Right forelimb (tissue), 1 donor: ENCODE measurements at places on chromosomes 2 and 18.

- no peak for DNase-seq
These were observed 3.4 kb downstream of the ACVR1C start for GRCh38 chr2:157625296-157625695.

- no peak for DNase-seq
These were observed 52.7 kb upstream of the MAPK4 start for GRCh38 chr18:50507120-50507590.

DNA sequence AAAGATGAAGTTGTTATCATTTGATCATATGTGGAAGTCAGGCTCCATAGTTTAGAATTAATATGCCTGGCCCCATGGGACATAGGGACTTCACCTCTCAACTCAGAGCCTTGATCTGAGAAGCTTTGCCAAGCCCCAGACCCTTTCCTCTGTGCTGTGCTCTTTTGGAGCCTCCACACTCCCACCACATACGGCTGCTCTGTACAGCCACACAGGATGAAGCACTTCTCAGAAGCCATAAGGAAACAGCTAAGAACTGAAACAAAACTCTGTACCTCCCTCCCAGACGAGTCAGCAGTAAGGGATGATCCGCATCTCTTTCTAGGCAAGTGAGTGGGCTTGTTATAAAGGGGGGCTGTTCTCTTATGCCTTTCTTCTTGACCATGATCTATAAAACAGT is 66.5 kb downstream of the CAB39 start:
- no peak for DNase-seq

GRCh38 chr2:55361465-55362189 is 58.0 kb downstream of the CCDC88A start:
- DNase-seq = no peak

DNA sequence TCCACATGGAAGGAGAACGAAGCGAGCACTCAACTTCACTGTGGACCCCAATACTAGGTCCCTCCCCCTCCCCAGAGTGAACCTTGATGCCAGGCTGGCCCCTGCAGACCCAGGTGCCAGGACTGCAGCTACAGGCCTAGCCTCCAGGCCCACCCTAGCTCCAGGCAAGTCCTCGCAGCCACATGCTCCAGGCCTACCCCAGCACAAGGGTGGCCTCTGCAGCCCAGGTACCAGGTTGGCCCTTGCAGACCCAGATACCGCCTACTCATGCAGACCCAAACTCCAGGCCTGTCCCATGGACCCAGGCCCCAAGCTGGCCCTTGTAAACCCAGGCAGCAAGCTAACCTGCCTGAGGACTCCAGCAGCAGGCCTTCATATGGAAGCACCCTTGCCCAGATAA is 44.2 kb downstream of the KCNG2 start:
- no peak for DNase-seq

- DNase-seq = peak; percentile 86
These were observed 727 bp downstream of the NCOA1 start for GRCh38 chr2:24491542-24492420.

DNA sequence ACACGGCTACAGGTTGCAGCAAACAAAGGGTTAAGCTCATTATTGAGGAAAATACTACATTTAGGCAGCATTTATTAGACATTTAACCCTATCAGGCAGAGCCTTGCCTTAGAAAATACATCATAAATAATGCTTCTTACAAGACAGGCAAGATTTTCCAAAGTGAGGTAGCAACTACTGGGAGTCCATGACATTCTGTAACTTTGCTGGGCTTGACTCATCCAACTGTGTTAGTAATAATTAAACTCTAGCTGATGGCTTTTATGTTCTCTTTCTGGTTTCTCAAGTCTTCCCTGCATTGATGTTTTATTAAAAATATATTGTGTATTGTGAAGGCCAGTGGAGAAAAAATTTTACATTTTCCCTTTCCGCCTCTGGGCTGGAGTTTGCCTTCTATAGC is 291.3 kb downstream of the AFF3 start:
- DNase-seq = no peak

DNA sequence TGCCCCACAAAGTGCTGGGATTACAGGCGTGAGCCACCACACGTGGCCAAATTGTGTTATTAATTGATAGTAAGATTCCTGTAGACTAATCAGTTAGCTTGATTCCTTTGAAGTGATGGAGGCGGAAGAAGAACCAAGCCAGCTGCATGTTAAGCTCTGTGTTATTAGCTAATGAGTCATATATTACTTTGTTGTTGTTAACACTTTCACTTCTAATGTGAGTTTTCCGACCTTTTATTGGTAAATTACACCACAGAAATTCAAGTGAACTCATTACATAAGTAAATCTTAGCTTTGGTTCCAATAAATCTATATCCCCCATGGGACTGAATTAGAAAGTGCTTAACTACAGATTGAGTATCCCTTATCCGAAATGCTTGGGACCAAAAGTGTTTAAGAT is 20.3 kb downstream of the CHMP1B start:
- no peak for DNase-seq

DNA sequence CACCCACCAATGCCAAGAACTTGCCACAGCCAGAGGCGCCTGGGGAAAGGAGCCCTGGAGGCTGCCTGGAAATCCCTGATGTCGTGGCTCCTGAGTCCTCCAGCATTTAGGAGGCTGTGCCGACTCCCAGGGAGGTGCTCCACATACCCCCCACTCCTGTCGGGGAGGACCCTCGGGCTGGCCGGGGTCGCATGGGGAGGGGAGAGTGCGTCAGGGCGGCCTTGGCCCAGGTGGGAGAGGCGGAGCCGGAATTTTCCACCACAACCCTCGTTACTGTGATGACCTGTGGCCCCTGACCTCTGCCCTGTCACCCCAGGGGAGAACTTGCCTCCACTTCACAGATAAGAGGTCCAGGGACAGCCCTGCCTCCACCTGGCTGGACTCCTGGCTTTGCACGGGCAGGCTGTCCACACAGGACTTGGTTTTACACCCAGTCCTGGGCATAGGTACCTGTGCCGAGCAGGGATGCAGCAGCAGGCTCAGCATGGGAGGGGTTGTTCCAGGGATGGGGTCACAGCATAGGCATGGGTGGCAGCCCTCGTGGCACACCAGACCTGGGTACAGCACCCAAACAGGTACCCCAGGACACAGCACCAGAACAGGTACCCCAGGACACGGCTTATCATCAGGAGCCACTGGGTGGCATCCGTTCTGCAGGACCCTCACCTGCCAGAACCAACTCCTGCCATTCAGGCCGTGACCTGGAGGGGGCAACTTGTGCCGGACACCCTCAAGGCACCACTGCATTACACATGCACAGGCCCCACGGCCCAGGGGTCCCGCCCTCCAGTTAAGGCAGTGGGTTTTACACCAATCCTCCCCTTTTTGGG is 12.3 kb upstream of the AGXT start:
- DNase-seq = peak; percentile 41

- no peak for DNase-seq
These were observed 108.7 kb upstream of the HS6ST1 start for GRCh38 chr2:128427413-128427755.

DNA sequence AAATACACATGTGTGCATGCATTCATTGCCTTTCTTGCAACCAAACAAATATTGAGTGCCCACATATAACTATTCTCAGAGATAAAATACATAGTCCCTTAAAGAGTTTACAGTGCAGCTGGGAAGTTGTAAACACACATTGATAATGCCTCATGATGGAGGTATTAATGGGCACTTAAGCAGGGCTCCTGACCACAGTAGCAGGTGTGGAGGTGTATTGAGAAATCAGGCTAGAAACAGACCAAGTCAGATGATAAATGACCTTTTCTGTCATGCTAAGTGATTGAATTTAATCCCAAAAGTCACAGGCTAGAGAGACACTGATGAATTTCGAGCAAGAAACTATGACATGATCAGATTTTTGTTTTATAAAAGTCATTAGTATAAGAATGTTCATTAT is 157.7 kb downstream of the ZNF385B start:
- no peak for DNase-seq

DNA sequence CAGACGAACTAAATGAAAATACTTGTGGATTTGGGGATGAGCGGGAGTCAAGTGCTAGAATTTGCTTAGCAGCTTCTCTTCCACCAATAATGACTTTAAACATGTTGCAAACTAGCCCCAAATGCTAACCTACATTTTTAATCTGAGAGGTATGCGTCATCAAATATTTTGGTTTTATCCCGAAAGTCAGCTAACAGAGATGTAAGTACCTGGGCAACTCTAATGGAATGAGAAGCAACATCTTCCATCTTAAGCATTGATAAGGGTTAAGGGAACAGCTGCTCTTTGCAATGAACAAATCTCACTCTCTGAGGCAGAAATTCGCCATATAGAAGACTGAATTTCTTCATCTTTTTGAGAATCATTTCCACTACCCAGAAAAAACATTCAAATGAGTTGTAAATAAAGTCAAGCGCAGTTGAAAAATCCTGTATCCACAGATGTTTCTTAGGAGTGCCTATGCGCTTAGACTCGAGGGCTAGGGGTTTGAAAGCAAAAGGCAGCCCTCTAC is 926 bp upstream of the YPEL5 start:
- no peak for DNase-seq

DNA sequence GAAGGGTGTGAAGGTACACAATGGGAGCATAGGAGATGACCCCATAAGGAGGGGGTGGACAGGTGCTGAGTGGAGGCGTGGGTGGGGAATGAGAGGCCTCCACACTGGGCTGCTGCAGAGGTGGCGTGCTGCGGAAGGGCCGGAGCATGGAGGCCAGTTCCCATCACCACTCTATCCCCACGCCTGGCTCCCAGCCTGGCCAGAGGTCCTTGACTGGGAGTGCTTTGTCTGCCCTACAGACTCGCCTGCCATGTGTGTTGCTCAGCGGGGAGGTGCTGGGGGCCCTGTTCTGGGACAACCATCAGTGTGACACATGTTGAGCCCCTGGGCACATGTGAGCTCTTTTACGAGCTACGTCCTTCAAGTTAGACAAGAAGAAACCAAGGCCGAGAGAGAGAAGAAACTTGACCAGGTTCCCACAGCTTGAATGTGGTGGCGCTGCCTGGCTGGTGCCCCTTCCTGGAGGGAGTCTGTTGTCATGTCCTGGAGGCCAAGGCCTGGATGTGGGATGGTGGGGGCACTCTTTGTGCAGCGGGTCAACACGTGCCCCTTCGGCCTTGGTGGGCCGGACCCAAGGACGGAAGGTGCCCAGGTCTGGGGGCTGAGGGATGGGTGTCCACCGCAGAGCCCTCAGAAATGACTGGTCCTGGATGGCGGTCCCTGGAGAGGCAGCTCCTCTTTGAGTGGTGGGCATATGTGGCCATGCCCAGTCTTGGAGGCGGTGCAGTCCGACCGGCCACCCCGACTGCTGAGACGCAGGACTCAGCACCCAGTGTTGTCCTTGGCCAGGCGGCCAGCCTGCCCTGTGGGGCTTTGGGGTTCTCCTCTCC is 1.2 kb upstream of the INPP5D start:
- no peak for DNase-seq

DNA sequence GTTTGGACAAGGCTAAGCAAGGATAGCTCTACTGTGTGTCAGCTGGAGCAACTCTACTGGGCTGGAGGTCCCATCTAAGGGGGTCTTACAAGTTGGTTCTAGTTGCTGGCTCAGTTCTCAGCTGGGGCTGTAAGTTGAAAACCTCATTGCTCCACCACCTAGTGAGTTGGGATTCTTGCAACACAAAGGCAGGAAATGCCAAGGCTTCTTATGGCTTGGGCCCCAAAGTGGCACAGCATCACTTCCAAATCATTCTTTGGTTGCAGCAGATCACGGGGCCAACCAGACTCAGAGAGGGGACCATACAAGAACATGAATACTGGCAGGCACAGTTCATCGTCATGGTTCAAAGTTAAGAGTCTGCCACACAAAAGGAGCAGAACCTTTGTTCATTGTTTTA is 332.7 kb downstream of the LRRTM1 start:
- DNase-seq = no peak

- DNase-seq = no peak
These were observed 27.2 kb upstream of the RAPH1 start for GRCh38 chr2:203562268-203562667.

DNA sequence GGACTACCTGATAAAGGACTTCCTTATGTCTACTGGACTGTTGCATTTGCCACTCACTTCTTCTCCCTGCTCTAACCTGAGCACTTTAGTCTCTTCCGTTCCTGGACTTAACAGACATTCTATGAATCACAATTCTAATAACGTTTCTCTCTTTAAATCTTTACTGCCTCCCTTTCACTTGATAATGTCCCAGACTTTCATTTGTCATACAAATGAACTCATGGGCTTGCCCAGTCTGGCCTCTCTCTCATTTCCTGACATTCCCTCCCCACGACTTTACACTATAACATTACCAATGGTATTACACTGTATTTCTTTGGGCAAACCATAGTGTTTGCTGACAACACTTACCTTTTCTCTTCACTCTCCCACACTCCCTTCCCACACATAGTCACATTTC is 540.7 kb upstream of the TMEFF2 start:
- no peak for DNase-seq

- no peak for DNase-seq
These were observed 86.2 kb upstream of the ZNF516 start for GRCh38 chr18:76581261-76581660.

- DNase-seq = no peak
These were observed 1.1 kb downstream of the SULT1C4 start for GRCh38 chr2:108378851-108379250.

GRCh38 chr2:141871913-141872634 is 258.7 kb downstream of the LRP1B start:
- no peak for DNase-seq

GRCh38 chr2:73033142-73033765 is 38.3 kb downstream of the SFXN5 start:
- no peak for DNase-seq

DNA sequence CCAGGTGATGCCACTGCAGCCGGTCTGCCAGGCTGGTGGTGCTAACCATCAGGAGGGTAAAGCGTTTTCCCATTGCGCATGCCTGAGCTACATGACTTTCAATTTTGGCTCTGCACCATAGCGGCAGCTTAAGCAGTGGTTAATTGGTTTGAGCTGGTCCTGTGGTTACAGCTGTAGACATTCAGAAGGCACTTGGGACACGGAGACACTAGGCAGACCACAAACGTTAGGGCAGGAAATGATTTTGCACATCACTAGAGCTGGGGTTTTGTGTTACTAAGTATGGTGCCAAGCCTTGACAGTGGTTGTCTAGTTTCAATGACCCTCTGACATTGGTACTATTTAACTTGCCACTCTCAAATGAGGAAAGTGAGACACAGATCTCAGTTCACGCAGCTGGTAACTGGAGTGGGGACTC is 28.9 kb upstream of the CNOT11 start:
- no peak for DNase-seq

- DNase-seq = no peak
These were observed 6.8 kb downstream of the SF3B1 start for GRCh38 chr2:197427986-197428385.

GRCh38 chr2:100214265-100214971 is 72.0 kb upstream of the AFF3 start:
- DNase-seq = peak; percentile 88

DNA sequence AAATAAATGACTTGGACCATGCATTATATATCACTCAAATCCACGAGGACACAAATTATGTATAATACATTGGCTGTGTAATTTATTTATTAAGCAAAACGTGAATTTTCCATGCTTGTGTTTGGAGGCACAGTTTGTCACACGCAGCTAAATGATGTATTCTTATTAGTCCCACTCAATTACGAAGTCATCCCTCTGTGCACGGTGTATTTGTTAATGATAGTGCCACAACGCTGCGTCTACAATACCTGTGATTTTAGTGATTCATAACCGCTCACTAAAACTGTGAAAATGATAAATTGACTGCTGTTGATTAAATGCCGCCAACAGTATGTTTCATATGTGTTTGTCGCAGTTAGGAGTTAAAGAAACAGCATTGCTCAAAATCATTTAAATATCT is 358.3 kb downstream of the ZNF516 start:
- no peak for DNase-seq
